ENCODE measurements at places on chromosomes 4 and X.
A peak's percentile ranks its signal among the peaks of the same experiment; 100 is the strongest.

- DNase-seq = no peak
Observed at GRCh38 chr4:26116057-26116456, 202.0 kb downstream of the SMIM20 start.

- no peak for DNase-seq
Observed at GRCh38 chr4:128540122-128540521, 252.5 kb upstream of the PGRMC2 start.

GRCh38 chrX:25873196-25873595 is 264.9 kb upstream of the MAGEB18 start:
- DNase-seq = peak; percentile 89

GRCh38 chr4:141896687-141897086 is 260.3 kb downstream of the IL15 start:
- DNase-seq = no peak

GRCh38 chr4:24978291-24979075 is 52.3 kb downstream of the LGI2 start:
- no peak for DNase-seq

DNA sequence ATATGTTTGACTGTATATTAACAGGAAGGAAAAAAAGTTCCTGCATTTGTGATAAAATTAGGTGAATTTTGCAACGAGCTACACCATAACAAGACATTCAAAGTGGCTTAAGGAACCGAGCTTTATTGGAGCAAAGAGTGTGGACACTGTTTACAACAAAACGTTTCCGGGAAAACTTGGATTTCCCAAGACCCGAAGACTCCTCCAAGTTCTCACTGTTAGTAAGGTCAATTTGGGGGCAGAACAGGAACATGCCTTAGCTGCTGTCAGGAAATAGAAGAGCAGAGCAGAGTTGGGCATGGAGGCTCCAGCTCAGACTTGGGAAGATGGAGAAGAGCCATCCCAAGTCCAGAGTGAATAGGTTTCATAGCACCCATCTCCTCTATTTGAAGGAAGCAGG is 16.5 kb downstream of the ADH6 start:
- DNase-seq = peak; percentile 75

DNA sequence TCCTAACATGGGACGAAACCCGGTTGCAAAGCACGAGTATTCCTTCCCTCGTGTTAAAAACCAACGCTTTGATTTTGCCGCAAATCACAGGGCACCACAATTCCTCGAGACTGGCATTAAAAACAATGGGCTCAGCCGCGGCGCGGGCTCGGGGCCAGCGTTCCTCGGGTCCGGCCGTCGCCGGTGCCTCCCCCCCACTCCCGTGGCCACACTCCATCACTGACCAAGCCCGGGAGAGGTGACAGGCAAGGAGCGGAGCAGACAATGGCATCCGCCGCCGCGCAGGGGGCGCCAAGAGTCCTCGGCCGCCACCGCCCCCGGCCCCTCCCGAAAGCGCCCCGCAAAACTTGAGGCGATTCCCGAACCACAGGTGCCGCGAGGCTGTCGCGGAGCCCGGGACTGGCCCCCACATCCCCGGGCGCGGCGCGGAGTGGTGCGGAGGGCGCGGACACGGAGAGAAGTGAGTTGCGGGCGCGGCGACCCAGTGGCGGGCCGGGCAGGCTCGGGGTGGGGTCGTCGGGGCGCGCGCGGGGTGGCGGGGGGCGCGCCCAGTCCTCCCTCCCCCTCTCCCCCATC is 445 bp downstream of the AP1S2 start:
- no peak for DNase-seq

- DNase-seq = no peak
Observed at GRCh38 chr4:175435381-175435783, 376.7 kb downstream of the GPM6A start.

DNA sequence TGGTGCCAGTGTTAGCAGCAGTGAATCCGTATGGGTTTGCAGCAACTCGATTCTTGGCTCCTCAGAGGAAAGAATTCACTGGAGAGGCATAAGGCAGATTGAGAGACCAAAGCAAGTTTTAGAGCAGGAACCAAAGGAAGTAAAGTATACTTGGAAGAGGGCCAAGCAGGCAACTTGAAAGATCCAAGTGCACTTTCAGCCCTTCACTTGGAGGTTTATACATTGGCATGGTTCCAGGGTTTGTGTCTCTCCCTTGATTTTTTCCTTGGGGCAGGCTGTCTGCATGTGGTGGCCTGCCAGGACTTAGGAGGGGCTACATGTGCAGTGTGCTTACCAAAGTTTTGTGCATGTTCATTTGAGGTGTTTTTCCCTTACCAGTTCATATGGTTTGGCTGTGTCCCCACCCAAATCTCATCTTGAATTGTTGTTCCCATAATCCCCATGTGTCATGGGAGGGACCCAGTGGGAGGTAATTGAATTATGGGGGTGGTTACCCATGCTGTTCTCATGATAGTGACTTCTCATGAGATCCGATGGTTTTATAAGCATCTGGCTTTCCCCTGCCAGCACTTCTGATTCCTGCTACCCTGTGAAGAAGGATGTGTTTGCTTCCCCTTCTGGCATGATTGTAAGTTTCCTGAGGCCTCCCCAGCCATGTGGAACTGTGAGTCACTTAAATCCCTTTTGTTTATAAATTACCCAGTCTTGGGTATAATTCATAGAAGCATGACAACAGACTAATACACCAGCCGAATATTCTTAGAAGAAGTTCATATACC is 86.2 kb upstream of the TSPAN5 start:
- DNase-seq = no peak

GRCh38 chr4:165875446-165875845 is 2.4 kb downstream of the TLL1 start:
- no peak for DNase-seq

DNA sequence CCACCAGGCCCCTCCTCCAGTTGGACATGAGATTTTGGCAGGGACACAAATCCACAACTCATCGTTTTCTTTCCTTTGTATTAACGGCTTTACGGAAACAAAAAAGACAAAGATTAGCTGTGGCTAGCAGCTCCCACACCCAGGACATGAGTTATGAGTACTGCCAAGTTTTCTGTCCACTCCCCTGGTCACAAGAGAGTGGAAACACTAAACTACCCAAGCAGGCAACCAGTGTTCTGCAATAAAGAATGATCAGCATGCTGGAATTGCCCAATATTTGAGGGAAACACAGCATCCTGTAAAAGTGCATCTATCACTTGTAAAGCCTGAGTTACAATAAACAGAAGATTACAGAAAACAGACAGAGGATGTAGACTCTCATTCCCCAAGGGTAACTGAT is 358.4 kb downstream of the NLGN4X start:
- no peak for DNase-seq

DNA sequence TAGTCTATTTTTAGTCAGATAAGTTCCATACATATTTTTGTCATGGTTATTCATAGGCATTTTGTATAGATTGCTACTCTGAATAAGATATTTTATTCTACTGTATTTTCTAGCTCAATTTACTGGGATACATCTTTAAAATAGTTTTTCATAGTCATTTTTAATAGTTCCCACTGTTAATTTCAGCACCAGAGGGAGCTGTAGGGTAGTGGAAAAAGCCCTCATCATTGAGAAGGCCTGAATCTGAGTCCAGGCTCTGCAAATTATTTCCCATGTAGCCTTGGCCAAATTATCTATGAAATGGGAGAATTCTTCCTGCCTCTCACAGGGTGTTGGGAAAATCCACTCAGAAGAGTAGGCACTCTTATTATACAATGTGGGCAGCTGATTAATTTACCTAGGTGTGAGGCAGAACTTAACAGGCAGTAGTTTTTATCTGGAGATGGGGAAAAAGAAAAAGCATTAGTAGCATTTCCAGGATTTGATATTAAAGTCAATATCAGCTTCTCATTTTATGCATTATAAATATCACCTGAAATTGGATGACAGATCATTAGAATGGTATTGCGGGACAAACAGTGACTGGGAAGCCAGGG is 102.9 kb upstream of the PAQR3 start:
- DNase-seq = peak; percentile 40

- no peak for DNase-seq
Observed at GRCh38 chr4:98862371-98862770, 66.6 kb downstream of the EIF4E start.

GRCh38 chrX:141668371-141668770 is 30.2 kb downstream of the SPANXD start:
- no peak for DNase-seq

DNA sequence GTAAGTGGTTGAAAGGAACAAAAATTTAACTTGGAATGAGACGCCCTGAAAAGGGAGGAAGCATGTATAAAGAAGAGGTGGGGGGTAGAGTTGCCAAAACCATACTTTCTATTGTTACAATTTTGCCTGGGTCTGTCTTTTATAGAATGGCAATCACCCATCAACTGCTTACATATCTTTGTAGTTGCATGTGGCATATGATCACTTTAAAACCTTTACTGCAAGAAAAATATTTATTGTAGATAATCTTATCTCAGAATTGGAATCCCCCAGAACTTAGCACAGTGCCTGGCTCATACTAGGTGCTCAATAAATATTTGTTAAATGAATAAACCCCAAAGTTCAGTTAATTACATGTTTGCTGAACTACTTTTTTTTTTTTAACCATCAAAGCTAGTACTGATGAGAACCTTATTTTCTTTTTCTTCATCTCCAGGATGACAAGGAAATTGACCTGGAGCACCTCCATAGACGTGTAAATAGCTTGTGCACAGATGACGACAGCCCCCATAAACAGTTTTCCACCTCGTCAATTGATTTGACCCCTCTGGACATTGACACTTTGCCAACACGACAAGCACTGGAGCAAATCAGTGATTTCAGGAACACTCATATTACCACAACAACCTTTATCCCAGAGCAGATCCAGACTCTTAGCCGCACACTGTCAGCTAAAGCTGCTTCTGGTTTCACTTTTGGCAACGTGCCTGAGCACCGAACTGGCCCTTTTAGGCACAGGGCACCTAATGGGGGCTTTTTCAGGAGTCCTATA is 56.7 kb upstream of the ATOH1 start:
- no peak for DNase-seq

DNA sequence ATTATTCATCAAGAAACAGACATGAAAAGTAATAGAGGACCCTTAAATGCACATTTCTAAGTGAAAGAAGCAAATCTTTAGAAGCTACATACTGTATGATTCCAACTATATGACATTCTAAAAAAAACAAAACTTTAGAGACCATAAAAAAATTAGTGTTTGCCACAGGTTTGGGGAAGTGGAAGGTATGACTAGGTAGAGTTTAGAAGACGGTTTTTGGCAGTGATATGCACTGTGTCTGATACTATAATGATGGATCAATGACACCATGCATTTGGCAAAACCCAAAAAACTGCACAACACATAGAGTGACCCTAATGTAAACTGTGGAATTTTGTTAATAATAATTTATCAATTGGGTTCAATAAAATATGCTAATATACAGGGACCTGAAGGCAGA is 54.5 kb downstream of the LCORL start:
- DNase-seq = no peak

GRCh38 chr4:148192526-148192925 is 249.7 kb downstream of the NR3C2 start:
- DNase-seq = no peak

DNA sequence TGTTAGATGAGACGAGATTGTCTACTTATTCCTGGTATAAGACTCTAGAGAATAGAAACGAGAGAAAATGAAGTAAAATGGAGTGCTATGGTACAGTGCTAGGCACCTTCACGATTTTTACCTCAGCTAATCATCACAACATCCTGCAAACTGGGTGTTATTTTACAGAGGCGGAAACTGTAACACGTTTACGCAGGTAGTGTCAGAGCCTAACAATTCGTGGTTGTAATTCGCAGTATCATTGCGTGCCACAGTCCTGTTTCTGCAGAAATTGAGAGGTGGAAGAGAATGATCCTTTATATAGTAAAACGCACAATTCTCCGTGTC is 383 bp upstream of the TBC1D19 start:
- DNase-seq = no peak

DNA sequence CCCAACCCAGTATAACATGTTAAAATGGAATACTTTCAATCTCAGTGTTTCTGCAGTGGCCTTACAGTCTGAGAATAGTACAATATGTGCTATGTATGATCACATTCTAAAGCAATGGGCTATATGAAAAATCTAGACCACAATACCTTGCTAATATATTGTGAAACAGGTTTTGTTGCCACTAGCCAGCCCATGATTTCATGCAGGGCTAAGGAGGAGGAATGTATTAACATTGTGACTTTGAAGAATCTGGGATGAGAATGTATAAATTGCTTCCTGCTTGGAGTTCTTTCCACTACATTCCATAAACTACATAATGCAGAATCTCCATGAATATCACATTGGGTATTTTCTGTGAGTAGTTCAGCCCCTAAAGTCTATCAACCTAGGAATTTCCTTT is 935.4 kb upstream of the GRIA3 start:
- no peak for DNase-seq

DNA sequence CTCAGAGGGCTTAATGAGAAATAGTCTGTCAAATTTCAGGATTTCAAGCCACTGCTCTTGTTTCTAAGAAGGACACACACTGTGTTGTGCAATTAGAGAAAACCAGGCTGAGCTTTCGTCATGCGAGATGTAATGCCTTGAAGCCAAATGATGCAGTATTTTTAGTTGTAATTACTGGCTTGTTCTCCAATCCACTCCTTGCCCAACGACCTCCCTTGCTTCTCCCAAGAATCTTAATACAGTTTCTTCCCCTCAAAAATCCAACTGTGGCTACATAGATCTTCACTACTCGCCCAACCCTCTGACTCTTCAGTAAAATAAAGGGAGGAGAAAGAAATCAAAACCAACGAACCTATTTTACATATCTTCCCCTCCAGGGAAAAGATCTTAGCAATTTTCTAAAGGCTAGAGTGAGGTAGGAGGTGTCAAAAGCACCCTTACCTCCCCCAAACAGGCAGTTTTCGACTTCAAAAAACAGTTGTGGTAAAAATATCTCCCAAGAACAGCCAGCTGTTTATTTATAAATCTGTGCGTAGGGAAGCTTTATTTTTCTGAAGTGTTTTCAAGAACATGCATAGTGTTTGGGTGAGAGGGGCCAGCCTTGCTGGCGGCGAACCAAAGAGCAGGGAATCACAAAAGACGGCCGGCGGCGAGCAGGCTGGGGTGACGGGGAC is 68.7 kb downstream of the MGST2 start:
- DNase-seq = peak; percentile 77

DNA sequence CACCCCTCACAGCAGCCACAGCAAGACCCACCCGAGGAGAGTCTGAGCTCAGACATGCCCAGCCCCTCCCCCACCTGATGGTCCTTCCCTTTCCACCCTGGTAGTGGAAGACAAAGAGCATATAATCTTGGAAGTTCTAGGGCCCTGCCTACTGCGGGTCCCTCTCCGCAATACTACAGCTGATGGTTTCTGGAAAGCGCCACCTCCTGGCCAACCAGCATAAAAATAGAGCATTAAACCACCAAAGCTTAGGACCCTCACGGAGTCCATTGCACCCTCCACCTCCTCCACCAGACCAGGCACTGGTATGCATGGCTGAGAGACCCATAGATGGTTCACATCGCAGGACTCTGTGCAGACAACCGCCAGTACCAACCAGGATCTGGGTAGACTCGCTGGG is 78.2 kb downstream of the SH3BGRL start:
- DNase-seq = no peak
